M059J (cell line): ENCODE measurements at places on chromosomes 13 and 19. TPM values are rescaled to one million over a fixed set of nuclear protein-coding genes. Genes with fewer than 3 reads are reported as not detected.

ZNF266 gene
- total RNA-seq: 16.0 and 17.2 TPM in 2 replicates

ATP4A gene
- total RNA-seq: not detected in 2 replicates

IRGC gene
- not detected in 2 replicates for total RNA-seq

NLRP4 gene
- total RNA-seq: 0.05 TPM in 1 of 2 replicates, not detected in the other

ZNF584 gene
- 11.6 and 14.2 TPM in 2 replicates for total RNA-seq

AXL gene
- total RNA-seq: 237 and 362 TPM in 2 replicates

CGB5 gene
- 7.3 and 8.1 TPM in 2 replicates for total RNA-seq

BST2 gene
- 490 and 600 TPM in 2 replicates for total RNA-seq

MAST1 gene
- 0.10 and 0.12 TPM in 2 replicates for total RNA-seq

ZNF625 gene
- total RNA-seq: 6.6 and 17.6 TPM in 2 replicates

CEACAM8 gene
- not detected in 2 replicates for total RNA-seq

GGN gene
- total RNA-seq: 0.64 TPM in 1 of 2 replicates, not detected in the other

CADM4 gene
- 1.5 and 4.0 TPM in 2 replicates for total RNA-seq

ZNF544 gene
- 47.3 and 65.4 TPM in 2 replicates for total RNA-seq

FCAR gene
- total RNA-seq: not detected in 2 replicates

KIR2DL1 gene
- not detected in 2 replicates for total RNA-seq

LIM2 gene
- not detected in 2 replicates for total RNA-seq
